ENCODE measurements at places on chromosomes 16 and 17. TPM values are rescaled to one million over a fixed set of nuclear protein-coding genes. Genes with fewer than 3 reads are reported as not detected.

Gene ABCA3
- polyA plus RNA-seq, result 4.7 TPM

Gene ELMO3
- polyA plus RNA-seq, result 34.0 TPM

Gene CLEC3A
- 0.36 TPM for polyA plus RNA-seq

Gene KRTAP4-3
- not detected for polyA plus RNA-seq

Gene ADGRG3
- polyA plus RNA-seq, result 1.7 TPM
